Foreskin fibroblast (primary cell): ENCODE measurements at places on chromosomes 3 and 15.

DNA sequence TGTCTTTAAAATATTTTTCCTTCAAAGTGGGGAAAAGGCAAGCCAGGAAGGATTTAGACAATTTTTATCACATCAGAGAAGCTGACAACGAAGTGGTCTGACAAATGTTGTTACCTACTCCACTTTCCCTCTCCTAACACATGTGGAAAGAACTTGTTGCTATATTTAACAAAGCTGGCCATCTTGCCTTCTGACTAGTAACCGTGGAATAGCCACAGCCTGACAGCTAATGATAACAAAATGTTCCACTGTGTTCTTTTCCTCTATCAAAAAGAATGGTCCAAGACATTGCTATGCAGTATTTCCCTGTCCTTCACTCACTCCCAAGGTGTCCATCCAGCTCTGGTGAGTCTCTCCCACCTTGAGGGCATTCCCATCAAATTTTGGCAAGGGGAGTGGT lies 481.4 kb upstream of the THBS1 start:
- DNase-seq: peak; percentile 45

DNA sequence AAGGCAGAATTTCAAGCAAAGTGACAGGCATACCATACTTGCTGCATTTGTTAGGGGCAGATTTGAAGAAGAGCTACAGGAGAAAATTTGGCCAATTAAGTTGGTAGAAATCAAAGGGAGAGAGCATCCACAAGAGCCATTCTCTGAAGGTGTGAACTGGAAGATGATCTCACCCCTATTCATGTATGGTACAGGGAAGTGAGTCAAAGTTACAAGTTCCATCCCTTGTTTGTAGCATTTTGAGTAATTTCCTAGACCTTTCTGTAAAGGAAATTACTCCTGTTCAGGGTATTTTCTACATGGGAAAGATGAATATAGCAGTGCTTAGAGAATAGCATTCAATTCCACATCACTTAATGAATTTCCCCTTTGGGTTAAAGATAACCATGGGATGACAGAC lies 28.4 kb downstream of the TTC14 start:
- peak; percentile 10 for DNase-seq

DNA sequence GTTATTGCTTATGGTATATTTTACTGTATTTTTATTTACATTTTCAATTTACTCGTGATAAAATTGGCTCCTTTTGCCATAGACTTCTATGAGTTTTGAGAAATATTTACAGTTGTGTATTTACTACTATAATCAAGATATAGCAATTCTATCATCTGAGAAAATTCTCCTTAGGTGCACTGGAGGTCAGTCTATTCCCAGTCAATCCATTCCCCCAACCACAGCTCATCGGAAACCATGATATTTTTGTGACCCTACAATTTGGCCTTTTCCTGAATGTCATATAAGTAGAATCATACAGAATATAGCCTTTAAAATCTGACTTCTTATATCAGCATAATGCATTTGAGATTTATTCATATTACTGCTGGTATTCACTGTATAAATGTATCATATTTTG lies 114.7 kb upstream of the LRTM1 start:
- DNase-seq: peak; percentile 56

DNA sequence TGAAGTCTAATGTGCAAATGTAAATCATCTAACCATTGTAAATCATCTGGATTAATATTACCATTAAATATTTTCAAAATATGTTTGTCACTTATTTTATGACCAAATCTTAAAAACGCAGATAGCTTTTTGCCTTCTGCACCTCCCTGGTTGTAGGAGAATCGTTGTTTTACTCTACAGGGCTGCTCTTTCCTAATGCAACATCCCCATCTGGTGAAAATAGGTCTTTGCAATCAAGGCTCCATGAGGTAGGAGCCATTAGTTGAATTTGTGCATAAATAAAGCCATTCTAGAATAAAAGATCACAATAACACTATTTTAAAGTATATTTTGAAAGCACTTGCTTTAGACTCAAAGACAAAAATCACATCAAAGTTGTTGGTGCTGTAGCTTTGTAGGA lies 535.6 kb upstream of the AGTR1 start:
- DNase-seq: peak; percentile 10

DNA sequence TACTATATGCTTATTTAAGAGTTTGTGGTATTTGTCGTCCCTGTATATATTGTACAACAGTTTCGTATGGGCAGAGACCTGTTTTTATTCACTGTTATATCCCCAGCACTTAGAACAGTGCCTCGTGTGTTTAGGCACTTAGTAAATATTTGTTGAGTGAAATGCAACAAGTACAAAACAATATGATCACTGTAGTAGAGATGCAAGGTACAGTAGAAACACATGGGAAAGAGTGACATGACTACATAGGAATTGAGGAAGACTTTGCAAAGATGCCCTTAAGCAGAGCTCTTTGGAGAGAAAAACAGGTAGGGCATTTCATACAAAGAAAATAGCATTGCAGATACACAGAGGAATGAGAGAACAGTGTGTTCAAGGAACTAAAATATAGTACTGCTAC lies 18.3 kb downstream of the RASA2 start:
- no peak for DNase-seq

DNA sequence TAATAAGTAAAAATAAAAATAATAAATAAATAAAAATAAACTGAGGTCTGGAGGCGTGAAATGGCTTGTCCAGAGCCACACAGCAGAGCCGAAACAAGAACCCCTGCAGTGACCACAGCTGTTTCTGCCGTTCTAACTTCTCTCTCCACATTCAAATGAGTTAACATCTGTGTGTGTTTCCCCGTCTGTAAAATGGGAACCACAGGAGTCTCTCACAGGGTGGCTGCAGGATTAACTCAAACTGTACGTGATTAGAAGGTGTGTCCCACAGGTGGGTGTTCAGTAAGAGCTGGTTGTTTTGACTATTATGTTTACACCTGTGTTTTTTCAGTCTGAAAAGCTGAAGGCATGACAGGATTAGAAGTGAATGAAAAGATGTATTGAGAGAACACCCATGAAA lies 27.0 kb upstream of the MUC4 start:
- no peak for DNase-seq

DNA sequence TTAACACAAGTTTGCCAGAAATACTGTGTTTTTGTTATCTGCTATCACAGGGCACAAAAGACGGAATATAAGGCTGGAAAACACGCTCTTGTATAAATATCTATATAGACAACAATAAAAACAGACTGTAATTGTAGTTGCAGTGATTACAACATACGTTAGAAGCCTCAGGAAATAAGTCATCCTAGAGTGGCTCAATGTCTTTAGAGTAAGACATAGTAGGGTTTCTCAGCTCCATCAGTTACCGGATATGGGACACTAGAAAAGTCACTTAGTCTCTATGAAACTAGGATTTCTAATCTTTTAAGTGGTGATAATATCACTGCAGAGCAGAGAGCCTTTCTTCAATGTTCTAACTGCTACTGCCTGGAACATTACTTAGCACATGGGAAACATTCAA lies 208.8 kb downstream of the STAG1 start:
- DNase-seq: peak; percentile 21

GRCh38 chr15:45112591-45113379 lies 1.2 kb downstream of the DUOX2 start:
- DNase-seq: no peak

GRCh38 chr15:76667943-76668715 lies 237.0 kb downstream of the SCAPER start:
- peak; percentile 5 for DNase-seq

DNA sequence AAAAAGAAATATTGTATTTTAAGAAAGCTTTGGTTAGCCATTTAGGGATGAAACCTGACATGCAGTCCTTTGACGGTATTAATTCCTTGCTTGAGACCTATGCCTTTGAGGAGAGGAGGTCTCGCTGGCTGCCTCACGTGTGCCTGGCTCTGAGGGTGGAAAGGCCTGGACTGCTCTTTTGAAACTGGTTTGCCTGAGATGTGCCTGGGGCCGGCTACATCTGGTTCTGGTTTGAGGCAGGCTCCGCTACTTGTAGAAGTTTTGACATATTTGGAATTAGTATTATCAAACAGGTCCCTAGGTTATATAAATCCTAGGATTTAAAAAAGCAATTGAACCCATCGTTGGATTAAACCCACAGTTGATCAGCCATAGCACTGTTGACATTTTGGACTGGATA lies 6.5 kb downstream of the NISCH start:
- DNase-seq: peak; percentile 74

- DNase-seq: no peak
These were observed 245.3 kb upstream of the NSMCE3 start for GRCh38 chr15:29514926-29515325.

GRCh38 chr3:169669816-169670215 lies 6.3 kb upstream of the MECOM start:
- no peak for DNase-seq

GRCh38 chr3:189003410-189003809 lies 168.4 kb upstream of the TPRG1 start:
- DNase-seq: no peak

- DNase-seq: no peak
These were observed 403.5 kb downstream of the FHIT start for GRCh38 chr3:60847791-60848190.

GRCh38 chr15:67481680-67482079 lies 39.3 kb upstream of the C15orf61 start:
- DNase-seq: no peak

- DNase-seq: no peak
These were observed 618.0 kb downstream of the CADM2 start for GRCh38 chr3:85576697-85577200.

GRCh38 chr3:124772081-124772831 lies 42.0 kb downstream of the UMPS start:
- DNase-seq: peak; percentile 57

DNA sequence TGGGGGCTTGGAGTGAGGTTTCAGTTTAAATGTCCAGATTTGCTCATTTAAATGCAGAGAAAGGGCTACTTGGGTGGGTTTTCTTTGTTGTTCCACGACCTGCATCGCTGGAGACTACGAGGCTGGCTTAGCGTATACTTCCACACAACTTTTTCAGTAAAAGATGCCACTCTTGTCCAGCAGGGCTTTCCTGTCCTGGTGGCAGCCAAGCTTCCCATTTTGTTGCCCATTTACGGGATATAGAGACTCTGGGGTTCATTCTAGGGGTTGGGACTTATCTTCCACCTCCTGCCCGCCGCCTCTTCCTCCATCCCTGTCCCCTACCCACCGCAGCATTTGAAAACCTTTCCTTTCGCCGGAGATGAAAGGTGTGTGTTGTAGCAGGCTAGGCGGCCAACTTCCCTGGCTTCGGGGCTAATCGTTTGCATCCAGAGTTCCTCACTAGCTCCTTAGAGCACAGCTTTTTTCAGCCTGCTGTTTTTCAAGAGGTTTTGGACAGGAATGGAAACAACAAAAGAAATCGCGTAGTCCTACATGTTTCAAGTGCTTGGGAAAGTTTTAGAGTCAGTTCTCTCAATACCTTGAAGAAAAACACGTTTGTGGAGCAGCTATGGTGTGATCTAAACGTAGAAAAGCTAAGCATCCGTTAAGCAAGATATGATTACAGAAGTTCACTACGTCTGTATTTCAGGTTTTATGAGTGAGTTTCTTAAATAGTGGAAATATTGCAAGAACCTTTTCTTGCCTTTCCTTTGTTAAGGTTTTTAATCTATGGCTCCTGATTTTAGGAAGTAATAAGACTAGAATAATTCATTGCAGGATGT lies 843 bp downstream of the CHRNA5 start:
- DNase-seq: peak; percentile 17

DNA sequence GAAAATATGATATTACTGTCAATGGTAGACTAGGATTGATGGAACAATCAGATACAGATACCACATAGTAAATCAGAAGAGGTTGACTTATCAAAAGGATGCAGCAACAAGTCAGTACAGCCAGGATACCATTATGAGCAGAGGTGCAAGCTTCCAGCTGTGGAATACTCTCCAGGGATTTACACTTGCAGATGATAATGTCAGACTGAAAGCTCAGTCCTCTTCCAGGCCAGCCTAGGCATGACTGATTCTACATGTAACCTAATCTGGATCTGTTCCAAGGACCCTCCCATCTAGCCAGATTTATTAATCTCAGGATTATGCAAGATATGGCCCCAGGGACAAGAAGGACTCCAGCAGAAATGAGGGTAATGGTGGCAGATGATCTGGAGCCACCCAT lies 8.2 kb downstream of the FILIP1L start:
- no peak for DNase-seq

DNA sequence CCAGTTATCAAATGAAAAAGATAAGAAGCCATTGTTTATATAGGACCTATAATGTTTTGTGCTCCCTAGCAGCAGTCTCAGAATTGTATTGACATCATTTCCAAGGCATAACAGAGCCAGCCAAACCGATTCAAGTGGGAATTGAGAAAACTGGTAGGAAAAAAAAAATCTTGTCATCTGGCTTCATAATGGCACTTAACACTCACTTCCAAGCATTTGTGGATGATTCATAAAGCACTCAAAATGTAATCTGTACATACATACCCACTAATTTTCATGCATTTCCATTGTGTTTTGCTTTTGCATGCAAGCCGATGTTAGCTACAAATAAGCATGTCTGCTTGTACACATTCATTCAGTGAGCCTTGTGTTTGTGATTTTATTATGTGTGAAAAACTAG lies 18.6 kb upstream of the TRPC1 start:
- DNase-seq: peak; percentile 15

DNA sequence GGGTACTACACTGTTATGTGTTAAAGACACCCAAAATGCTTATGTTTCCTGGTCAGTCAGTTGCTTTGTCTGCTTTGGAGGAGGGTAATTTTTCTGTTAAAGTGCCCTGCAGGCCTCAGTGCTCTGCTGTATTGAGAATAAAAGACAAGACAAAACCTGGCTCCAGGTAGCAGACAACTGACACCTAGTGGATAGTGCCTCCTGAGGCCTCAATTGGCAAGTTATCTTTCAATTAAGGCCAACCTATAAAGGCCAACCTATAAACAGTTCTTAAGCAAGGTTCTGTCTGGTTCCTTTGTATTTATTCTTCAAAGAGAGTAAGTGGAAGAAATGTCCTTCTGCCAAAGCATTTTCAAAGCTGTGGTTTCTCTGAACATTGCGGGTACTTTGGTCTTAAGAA lies 773.8 kb downstream of the MECOM start:
- no peak for DNase-seq

GRCh38 chr15:70018646-70019600 lies 78.8 kb downstream of the TLE3 start:
- no peak for DNase-seq

- peak; percentile 12 for DNase-seq
These were observed 353.9 kb upstream of the KCNMB2 start for GRCh38 chr3:178182337-178182779.

GRCh38 chr3:183816681-183817510 lies 8.5 kb downstream of the MAP6D1 start:
- DNase-seq: peak; percentile 38

DNA sequence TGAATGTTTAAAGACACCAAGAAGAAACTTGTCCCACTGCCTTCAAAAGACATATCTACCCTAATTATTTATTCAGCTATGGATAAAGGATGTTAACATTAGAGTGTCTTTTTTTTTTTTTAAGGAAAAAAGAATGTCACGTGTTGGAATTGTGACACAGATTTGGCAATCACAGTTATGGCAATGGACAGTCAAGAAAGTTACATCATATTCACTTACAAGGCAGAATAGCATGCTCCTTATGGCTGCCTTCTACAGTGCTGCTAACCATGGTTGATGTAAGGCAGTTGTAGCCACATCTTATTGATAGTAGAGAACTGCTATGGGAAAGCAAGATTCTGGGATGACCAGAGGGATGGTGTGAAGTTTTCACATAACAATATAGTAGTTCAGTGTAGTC lies 128.8 kb upstream of the ZBTB20 start:
- peak; percentile 30 for DNase-seq
